H7 (cell line): ENCODE measurements at places on chromosomes 7 and 10. TPM values are rescaled to one million over a fixed set of nuclear protein-coding genes. Genes with fewer than 3 reads are reported as not detected.

- DNase-seq, result peak; percentile 73
Observed at GRCh38 chr7:56079450-56080185, 13.1 kb downstream of the PHKG1 start.

- no peak for DNase-seq
Observed at GRCh38 chr10:77383861-77384553, 253.6 kb downstream of the KCNMA1 start.

DNA sequence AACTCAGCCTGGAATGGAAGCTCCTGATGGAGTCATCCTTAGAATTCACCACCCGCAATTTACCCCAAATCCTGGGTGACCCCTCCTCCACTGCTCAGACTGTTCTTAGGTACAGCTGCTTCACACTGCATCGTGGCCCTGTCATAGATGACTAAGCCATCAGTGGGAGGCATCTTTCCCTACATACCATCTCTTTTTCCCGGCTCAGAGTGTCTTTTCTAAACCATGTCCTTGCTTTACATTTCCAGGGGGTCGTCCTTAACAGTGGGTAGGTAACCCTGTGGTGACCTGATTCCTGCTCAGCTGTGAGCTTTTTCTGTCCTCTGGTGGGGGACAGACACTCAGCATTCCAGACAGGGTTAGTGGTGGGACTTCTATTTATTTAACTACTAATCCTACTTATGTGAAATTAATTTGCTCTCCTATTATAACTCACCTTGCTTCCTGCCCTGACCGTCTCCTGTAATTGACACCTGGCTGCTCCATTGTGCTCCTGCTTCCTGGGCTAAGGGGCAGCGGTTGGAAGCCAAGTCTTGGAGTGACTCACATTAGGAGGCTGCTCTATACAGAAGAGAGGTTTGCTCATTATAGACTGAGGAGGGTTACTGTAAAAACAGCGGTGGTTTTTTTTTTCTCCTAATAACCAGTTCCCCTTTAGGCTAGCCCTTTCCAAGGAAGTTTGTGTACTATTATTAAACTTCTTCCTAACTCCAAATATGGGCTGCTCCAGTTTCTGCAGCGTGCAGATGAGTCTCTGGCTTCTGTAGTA lies 40.6 kb downstream of the PYROXD2 start:
- DNase-seq, result no peak

DNA sequence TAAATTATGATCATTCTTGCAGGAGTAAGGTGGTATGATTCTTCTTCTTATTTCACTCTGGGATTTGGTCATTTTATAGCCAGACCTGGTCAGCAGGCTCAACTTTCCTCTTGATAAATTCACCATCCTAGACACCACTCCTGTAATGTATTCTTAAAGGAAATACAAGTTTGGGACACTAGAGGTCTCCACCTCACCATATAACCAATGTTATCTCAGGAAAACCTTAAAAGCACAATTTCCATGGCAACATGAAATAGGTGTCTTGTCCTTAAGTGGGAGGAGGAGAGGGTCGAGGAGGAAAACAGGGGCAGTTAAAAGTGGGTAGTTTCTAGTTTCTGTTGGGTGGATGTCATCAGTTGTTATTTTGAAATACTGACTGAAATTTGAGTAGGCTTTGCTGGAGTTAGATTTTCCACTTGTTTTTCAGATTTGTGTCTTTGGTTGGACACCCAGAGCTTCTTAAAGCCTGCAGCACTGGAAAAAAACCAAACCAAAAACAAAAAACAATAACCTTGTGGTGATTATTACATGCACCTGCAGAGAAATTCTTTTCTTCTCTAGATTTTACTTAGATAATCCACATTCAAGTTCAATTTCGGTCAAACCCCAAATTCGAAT lies 163.1 kb downstream of the PRKCQ start:
- peak; percentile 65 for DNase-seq

- peak; percentile 59 for DNase-seq
Observed at GRCh38 chr10:64115908-64116643, 594.9 kb downstream of the REEP3 start.

DNA sequence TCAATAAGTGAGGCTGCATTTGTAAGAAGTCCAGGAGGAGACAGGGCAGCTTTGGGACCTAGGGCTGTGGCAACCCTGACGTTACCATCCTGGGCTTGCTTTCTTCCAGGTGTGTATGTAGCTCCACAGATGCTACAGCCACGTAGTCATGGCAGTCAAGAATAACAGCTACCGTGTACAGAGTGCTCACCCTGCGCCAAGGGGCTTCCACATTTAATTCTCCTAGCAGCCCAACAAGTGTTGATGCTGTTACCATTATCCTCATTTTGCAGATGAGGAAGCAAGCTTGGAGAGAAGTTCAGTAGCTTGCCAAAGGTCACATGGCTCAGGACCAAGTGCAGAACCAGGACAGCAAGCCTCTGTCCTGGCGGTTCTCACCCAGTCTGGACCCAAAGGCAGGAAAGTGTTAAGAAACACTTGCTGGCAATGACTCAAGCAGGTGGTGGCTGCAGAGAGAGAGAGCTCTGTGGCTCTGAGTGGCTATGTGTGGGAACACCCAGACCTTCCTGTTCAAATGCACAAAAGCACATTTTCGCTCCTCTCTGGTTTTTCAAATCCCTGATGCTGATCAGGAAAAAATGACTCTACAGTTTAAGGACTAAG lies 89.8 kb downstream of the CREM start:
- no peak for DNase-seq

- DNase-seq, result peak; percentile 80
Observed at GRCh38 chr10:30359373-30360206, 10.5 kb upstream of the MTPAP start.

DNA sequence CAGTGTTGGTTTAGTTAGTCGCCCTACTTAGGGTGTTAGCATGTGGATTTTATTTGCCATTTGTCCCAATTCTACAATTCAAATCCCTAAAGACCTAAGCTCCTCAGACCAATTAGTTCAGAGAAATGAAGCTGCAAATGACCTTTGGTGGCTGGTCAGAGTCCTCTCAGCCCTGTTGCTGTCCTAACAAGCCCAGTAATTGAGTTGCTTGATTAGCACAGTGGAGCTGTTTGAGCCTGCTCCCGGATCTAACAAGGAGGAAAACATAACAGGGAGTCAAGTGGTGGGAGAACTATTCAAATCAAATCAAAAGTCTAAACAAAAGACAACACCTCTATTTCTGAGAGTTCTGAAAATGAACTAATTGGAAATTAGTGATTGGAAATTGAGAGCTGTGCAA lies 22.1 kb downstream of the ZDHHC6 start:
- DNase-seq, result no peak

- DNase-seq, result peak; percentile 56
Observed at GRCh38 chr7:51141451-51142003, 175.1 kb downstream of the COBL start.

DNA sequence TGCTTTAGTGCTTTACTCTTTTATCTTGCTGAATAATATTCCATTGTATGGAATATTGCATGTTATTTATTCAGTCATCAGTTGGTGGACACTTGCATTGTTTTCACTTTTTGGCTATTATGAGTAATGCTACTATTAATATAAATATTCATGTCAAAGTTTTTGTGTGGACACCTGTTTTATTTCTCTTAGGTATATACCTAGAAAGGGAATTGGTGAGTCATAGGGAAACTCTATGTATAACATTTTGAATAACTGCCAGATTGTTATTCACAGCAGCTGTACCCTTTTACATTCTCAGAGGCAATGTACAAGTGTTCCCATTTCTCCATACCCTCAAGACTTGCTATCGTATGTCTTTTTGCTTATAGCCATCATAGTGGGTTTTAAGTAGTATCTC lies 268.7 kb downstream of the SEMA3A start:
- no peak for DNase-seq

DNA sequence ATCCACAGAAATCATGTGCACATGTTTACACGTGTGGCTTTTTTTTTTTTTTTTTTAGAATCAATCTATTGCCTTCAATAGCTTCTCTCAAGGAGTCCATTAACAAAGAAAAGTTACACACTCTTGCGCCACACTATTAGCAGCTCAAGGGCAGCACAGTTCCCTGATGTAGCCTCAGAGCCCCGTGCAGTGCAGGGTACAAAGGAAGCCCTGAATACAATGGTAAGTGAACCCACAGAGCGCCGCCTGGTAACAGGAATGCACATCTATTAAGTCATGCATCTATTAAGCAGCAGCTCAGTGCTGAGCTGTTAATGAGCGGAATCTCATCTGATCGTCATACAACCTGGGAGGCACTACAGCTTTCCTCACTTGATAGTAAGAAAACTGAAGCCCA lies 113.7 kb upstream of the PDLIM1 start:
- DNase-seq, result no peak

DNA sequence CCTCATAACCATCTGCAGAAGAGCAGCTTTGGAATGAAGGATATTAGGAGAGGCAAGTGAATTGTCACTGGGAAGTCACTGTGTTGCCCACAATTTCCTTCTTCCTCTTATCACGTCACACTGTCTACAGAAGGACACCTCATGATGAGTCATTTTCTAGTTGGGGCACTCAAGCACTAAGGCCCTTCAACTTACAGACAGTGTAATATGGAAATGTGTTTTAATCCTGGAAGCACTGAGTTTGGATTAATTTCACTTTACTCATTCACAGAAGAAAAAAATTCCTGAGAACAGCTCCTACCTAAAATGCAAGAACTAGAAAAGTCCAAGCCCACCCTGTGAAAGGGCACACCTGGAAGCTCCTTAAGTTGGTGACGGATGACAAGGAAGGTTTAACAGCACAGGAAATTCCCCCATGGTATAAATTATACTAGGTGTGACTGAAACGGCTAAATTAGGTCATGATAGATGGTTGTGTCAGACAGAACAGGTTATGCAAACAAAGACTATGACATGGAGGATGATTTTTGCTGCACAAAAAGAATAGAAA lies 56.6 kb downstream of the PARD3 start:
- no peak for DNase-seq

DNA sequence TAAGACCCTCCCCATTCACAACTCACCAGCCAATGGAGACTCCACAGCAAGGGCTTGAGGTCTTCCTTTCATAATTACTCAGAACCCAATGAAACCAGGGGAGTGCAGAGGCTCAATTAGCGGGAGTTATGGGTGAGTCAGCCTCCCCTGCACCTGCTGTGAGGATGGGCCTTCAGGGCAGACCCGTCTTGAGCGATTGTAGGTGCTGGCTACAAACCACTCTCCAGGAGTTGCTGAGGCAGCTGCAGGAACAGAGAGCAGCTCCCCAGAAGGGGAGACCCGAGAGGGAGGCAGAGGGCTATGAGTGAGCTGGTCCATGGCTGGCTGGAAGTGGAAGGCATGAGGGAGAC lies 58.5 kb upstream of the SORCS3 start:
- no peak for DNase-seq

DNA sequence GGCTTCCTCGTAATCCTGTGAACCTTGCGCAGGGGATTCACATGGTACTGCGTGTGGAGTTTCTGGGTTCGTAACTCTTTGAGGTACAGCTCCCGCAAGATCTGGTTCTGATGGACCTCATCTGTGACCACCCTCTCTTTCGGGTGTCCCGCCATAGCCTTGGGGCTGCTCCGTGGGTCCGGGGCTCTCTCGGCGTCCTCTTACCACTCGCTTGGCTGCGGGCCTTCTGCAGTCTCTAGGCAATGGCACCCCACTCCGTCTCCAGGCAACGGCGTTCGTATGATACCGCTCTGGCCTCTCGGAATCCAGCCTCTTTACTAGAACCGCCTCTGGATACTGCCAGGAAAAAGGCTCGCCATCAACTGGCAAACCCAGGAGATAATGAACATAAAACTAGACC lies 54.7 kb upstream of the AMPH start:
- no peak for DNase-seq

SPDYE1 gene
- not detected in 2 replicates for total RNA-seq

RBP3 gene
- not detected in 2 replicates for total RNA-seq

AIFM2 gene
- total RNA-seq, result 4.0 and 5.1 TPM in 2 replicates

SH2D4B gene
- not detected in 2 replicates for total RNA-seq

AFAP1L2 gene
- 2.0 and 2.1 TPM in 2 replicates for total RNA-seq

FAM204A gene
- 30.6 and 33.4 TPM in 2 replicates for total RNA-seq

SDK1 gene
- total RNA-seq, result 2.4 and 4.1 TPM in 2 replicates

MCM10 gene
- total RNA-seq, result 28.4 and 31.5 TPM in 2 replicates

SAMD9L gene
- not detected in 2 replicates for total RNA-seq
